ENCODE measurements at places on chromosomes 1 and 21.

DNA sequence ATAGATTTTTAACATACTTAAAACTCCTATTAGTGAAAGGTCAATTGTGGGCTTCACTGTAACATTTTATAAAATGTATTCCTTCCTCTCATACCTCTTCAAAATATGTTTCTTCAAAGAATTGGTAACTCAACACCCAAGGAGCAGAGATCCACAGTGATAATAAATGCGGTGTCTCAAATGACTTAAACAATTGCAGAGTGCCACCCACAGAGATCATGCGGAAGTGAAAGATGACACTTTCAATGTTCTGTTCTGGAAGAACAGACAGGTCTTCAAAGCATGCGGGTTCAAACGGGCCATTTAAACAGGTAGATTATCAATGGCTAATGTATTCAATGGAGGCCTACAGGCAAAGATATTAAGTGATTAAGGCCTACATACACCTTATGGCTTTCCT, 157.0 kb upstream of the GREM2 start:
- no peak for DNase-seq

- DNase-seq, result peak; percentile 97
Observed at GRCh38 chr1:209827384-209828262, at the start of gene UTP25. Gene UTP25, plus strand, starts transcription at chr1:209827972. Its CDS starts 92 bp downstream, at chr1:209828064.

- DNase-seq, result peak; percentile 41
Observed at GRCh38 chr1:66351913-66352312, 182.0 kb upstream of the SGIP1 start.

DNA sequence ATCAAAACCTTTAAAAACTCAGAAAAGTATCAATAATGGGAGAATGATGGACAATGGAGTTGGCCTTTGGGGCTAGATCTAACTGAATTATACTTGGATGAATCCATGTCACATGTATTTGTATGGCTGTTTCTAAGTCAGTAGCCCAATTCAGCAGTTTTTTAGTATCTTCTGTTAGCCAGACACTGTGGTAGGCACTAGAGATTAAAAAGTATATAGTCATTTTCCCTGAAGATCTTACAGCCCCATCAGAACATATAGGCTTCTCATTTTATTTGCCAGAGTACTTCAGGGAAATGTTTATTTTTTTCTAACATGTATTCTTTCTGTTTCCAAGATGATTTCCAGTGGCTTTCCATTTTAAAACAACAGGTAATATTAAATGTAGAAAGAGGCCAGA, 273.7 kb downstream of the NFIA start:
- no peak for DNase-seq

DNA sequence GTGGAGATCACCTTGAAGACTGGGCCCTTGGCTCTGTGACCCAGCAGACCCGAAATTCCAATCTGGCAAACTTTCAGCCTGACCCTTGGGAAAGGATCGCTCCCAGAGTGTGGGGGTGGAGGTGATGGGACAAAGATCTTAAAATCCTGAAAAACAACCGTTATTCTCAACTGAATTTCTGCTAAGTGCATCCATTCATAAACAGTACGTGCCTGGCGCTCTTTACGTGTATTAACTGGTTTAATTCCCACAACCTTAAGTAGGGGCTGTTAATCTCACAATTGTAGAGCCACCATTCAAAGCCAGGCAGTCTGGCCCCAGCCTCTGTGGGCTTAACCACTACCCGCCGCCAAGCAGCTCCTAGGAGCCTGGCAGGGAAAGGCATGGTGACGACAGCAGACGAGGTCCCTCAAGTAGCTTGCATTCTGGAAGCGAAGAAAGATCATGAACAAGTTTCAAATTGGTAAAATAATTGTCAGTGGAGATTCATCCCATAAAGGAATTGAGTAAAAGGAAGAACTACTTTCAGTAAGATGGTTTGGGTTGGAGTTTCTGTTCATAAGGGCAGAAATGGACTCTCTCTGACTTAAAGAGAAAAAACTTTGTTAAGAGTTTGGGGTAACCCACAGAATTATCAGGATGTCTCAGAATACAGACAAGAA, 11.4 kb upstream of the RGS16 start:
- DNase-seq, result no peak
